ENCODE measurements at places on chromosomes 4 and X. TPM values are rescaled to one million over a fixed set of nuclear protein-coding genes. Genes with fewer than 3 reads are reported as not detected.

The PGM2 gene
- 38.6 TPM for total RNA-seq

The DAPP1 gene
- total RNA-seq = not detected

The POF1B gene
- total RNA-seq = not detected

The LRP2BP gene
- total RNA-seq = 0.34 TPM

The CENPVL2 gene
- total RNA-seq = not detected

All from A172 (cell line).